ENCODE measurements at places on chromosomes 13 and 19.

DNA sequence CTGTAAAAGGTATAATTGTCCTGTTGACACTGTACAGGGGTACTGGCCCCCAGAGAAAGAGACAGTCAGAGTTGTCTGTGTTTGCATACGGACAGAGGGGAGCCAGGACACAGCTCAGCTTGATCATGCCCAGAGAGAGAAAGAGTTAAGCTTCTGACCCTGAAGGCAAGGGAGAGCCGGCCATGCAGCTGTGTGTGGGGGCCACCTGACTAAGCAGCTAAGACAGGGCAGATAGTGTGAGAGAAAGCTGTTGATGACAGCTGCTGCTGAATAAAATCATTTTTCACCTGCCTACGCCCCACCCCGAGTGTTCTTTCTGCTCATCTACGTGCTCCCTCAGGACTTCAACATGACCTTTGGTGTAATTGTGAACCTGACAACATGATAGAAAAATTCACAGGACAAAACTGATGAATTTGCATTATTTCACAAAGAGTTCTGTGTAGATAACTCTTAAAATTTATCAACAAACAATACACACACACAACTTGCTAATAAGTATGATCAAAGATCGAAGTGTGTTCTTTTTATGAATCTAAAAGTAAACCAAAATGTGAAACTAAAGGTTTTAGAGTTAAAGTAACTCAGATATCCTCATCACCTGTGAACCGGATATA lies 1294.3 kb upstream of the ATXN8OS start:
- DNase-seq, result no peak

- no peak for DNase-seq
These were observed 37.4 kb downstream of the RYR1 start for GRCh38 chr19:38470788-38471480.

DNA sequence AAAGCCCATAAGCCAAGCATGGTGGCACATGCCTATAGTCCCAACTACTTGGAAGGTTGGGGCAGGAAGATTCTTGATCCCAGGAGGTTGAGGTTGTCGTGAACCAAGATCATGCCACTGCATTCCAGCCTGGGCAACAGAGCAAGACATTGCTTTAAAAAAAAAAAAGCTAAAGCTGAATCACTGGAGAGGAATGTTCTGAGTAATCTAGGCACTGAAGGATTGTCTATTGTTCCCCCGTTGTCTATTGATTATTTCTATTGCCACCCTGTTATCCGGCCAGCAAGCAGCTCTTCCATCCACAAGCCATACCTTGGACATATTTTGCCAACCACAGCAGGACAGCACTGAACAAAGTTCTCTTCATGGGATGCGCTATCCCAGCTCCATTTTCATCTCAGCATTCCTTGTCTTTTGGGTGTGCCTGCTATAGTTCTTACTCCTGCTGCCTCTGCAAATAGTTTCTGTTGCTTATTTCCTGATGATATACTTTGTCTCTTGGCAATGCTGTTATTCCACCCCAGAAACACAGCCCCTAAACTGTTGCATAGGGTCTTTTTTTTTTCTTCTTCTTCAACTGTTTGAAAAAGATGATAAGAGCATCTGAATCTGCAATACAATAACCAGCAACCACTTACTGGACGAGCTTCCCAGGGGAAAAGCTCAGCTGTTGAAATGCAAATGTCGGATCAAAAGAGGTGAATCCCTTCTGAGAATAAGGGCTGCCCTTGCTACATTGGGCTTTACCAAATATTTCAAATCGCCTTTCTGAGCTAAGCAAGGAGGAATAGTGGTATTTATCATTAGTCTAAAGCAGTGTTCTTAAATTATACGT lies 22.2 kb upstream of the SIAH3 start:
- no peak for DNase-seq

DNA sequence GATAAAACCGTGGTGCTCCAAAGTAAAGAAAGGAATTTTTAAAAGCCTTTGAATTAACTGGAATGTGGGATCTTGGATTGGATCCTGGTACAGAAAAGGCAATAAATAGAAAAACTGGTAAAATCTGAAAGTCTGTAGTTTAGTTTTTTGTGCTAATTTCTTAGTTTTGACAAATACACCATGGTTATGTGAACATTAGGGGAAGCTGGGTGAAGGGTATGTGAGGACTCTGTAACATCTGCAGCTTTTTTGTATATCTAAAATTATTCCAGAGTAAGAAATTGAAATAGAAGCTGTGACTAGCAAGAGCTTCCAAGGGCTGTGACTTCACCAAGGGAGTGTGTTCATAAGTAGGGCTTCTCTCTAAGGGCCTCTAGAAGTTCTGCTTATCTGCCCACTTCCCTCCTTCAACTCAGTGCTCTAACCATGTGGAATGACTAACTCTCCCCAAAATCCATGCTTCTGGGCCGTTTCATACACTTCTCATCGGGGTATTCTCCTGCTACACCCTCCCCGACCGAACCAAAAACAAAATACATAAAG lies 26.5 kb downstream of the ARHGAP35 start:
- DNase-seq, result no peak

- no peak for DNase-seq
These were observed 73.7 kb downstream of the ERICH6B start for GRCh38 chr13:45541806-45542205.

DNA sequence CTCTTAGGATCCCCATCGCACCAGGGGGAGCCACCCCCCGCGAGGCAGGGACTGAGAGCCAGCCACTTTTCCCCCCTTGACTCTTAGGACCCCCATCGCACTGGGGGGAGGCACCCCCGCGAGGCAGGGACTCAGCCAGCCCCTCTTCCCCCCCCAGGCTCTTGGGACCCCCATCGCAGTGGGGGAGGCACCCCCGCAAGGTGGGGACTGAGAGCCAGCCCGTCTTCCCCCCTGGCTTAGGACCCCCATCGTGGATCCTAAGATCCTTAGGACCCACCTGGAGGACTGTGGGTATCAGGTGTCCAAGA lies 365.2 kb upstream of the SPRY2 start:
- no peak for DNase-seq

DNA sequence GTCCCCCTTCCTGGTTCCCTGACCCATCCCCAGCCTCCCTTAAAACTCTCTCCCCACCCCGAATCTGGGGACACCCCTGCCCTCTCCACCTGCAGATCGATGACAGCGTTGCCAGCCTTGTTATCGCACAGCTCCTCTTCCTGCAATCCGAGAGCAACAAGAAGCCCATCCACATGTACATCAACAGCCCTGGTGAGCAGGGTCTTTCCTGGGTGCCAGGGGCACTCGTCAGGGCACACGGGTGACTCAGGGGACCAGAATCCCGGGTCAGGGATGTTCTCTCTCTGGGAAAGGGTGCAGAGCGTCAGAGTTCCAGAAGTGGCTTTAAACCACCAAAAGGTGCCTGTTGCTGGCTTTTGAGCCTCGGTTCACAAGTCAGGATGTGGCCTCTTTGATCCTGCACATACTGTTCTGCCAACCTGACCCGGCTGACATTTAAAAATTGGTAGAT lies 1.0 kb downstream of the CLPP start:
- no peak for DNase-seq

- DNase-seq, result no peak
These were observed 255.3 kb downstream of the TEX29 start for GRCh38 chr13:111575719-111576118.

DNA sequence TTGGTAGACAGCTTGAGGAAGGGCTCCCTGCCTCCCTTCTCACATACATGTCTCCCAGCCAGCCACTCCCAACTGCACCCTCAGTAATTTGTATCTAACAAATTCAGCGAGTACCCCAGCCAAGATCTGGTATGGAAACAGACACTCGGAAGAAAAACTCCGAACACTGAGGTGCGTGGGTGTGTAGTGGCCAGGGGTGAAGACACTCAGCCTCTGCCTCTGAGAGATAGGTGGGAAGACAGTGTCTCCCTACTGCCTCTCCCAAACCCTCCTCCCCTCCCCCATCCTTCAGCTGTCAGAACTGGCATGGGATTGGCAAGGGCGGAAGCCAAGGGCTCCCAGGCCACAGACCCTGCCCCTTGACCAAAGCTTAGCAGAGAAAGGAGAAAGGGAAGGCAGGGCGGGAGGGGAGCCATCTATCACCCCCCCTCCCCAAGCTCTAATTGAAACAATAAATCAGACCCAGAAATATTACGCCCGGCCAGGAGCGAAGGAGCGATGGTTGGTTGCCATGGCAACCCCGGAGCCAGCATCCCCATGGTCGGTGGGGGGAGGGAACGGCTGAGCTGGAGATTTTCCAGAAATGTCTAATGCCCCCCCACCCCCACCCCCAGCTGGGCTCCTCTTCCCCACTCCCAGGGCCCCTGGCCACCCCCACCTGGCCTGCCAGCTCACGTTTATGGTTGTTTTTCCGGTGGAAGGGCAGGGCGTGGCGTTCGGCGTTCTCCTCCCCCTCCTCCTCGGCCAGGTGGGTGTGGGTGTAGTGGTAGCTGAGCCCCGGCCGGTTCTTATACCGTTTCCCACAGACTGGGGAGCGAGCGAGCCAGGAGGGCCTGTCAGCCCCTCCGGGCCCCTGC lies 7.0 kb downstream of the DPF1 start:
- DNase-seq, result no peak

DNA sequence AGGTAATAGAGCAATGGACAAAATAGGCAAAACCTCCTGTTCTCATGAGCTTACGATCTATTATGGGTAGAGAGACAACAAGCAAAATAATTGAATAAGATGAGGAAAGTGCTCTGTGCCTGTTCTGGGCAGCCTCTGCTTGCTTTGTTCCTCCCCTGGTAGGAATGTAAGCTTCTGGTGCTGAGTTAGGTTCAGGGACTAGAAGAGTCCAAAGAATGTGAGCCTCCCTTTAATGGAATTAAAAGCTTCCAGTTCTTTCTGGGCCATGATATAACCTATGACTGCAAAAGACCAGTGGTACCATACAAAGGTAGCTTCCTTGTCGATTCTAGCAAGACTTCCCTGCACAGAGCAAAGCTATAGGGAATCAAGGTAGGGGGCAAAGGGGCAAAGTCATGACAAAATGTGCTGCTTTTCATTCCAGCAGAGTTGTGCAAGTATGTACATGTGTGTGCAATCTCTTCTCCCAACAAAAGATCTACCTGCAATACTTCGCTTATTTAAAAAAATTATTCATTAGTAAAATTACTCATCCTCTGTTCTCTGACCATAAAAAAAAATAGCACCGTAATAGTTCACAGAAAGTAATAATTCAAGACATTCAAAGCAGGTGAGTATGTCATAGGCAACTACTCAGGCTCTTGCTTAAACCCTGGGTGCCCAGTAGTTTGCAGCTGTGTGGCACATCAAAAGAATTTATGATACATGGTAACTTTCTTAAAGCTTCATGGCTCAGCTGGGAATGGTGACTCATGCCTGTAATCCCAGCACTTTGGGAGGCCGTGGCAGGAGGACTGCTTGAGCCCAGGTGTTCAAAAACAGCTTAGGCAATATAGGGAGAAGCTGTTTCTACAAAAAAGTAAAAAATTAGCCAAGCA lies 21.4 kb downstream of the ACOD1 start:
- no peak for DNase-seq

DNA sequence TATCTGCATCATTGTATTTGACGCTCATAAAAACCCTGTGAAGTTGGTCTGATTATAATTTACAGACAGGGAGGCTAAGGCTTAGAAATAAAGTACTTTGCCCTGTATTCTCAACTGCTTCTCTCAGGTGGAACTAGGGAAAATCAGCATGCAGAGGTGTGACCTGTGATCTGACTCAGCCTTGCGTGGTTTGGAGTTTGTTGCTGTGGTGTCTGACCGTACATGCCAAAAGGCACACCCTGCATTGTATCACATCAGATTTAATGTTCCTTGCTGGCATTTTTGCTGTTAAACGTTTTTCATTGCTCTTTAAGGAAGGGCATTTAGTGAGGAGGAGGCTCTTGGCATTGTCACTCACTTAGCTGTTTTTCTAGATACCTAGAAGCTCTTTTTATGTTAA lies 58.8 kb upstream of the C1QTNF9B start:
- DNase-seq, result no peak

GRCh38 chr13:24272452-24273161 lies 36.8 kb upstream of the C1QTNF9 start:
- no peak for DNase-seq

- DNase-seq, result no peak
These were observed 26.2 kb downstream of the CCDC8 start for GRCh38 chr19:46386996-46387712.

- DNase-seq, result no peak
These were observed 744.1 kb downstream of the UQCRFS1 start for GRCh38 chr19:28468701-28469459.

DNA sequence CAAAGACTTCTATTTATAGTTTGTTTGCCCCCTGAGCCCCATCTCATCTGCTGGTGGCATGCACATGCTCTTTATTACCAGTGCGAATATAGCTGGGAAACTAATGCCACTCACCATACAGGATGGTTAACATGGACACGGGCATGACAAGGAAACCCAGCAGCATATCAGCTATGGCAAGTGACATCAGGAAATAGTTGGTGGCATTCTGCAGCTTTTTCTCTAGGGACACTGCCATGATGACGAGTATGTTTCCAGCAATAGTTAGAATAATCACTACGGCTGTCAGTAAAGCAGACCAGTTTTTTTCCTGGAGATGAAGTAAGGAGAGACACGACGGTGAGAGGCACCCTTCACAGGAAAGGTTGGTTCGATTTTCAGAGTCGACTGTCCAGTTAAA lies 1.5 kb downstream of the HTR2A start:
- DNase-seq, result no peak

GRCh38 chr19:18860302-18860700 lies 28.5 kb downstream of the UPF1 start:
- no peak for DNase-seq

GRCh38 chr13:20337884-20338551 lies 105.9 kb upstream of the GJB6 start:
- DNase-seq, result no peak

DNA sequence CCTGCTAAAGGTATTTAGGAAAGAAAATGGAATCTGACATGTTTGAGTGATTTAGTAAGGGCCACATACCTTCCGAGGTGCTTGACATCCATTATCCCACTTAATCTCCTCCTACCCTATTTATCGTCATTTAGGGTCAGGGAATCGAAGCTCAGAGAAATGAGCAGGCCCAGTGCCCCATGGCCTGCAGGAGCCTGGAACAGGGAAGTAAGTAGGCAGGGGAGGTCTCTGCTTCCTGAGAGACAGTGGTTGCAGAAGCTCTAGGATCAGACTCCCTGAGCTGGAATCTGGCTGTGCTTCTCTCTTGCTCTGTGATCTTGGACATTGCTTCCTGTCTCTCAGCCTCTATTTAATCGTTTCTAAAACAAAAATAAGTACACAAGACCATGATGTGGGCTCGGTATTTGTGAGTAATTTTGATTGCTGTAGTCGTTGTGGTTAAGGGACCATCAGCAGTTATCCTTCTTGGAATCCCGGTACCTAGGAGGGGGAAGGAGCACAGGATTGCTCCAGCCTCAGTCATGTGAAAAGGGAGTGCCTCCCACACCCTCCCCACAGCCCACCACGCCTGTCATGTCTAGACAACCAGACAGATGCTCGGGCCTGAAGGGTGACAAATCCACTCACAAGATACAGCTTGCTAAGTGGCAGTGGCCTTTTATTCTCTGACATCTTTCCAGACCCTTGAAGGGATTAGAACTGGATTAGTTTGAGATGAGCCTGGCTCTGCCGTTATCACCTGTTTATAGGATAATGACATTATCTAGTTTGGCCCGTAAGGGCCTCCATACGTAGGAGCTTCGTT lies 169.2 kb upstream of the TSHZ3 start:
- DNase-seq, result no peak

- DNase-seq, result no peak
These were observed 346.5 kb downstream of the ZNF536 start for GRCh38 chr19:30718707-30719106.
